ENCODE measurements at places on chromosomes 2 and 18. TPM values are rescaled to one million over a fixed set of nuclear protein-coding genes. Genes with fewer than 3 reads are reported as not detected.

GRCh38 chr2:220476877-220477276 is 849.4 kb downstream of the SLC4A3 start:
- no peak for DNase-seq
- no peaks in the 10 kb centered on the region for H3K36me3 ChIP-seq
- no peak overlapping the region for H3K27ac ChIP-seq
- H3K4me1 ChIP-seq = no peaks in the 10 kb centered on the region
- no peak overlapping the region for H3K4me3 ChIP-seq

- DNase-seq = no peak
- peaks cover 18% of the 10 kb centered on the region for H3K27me3 ChIP-seq
- no peak overlapping the region for H3K27ac ChIP-seq
- H3K4me3 ChIP-seq = no peak overlapping the region
- H3K36me3 ChIP-seq = no peaks in the 10 kb centered on the region
- H3K4me1 ChIP-seq = no peaks in the 10 kb centered on the region
Observed at GRCh38 chr18:48486754-48487153, 52.1 kb upstream of the CTIF start.

DNA sequence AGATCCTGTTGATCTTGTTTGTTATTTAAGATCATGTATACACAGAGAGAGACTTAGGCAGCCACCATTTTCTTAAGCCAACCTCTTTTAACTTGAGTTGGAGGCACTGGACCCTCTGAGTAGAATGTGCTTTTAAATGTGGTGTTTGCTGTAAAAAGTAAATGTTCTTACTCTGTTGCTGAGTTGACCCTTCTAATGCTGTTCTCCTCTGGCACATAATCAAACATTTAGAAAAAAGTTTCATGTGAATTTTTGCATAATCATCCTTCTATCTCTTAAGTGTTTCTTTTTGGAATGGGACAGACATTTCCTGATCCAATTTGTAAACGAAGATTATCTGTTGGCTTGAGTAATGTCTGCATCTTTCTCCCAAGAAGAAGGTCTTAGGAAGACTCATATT is 255.1 kb upstream of the ETAA1 start:
- H3K27me3 ChIP-seq = peaks cover 4% of the 10 kb centered on the region
- no peaks in the 10 kb centered on the region for H3K4me1 ChIP-seq
- H3K4me3 ChIP-seq = no peak overlapping the region
- no peak overlapping the region for H3K27ac ChIP-seq
- no peaks in the 10 kb centered on the region for H3K36me3 ChIP-seq
- no peak for DNase-seq

DNA sequence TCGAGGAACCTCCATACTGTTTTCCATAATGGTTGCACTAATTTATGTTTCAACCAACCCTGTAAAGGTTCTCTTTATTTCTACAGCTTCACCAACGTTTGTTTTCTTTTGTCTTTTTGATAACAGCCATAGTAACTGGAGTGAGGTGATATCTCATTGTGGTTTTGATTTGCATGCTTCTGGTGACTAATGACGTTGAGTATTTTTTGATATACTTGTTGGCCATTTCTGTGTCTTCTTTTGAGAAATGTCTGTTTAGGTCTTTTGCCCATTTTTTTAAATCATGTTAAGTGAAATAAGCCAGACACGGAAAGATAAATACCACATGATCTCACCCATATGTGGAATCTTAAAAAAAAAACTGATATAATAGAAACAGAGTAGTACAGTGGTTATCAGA is 74.8 kb upstream of the SMIM21 start:
- H3K36me3 ChIP-seq = no peaks in the 10 kb centered on the region
- no peak overlapping the region for H3K27ac ChIP-seq
- DNase-seq = no peak
- peaks cover 82% of the 10 kb centered on the region for H3K27me3 ChIP-seq
- no peak overlapping the region for H3K4me3 ChIP-seq

DNA sequence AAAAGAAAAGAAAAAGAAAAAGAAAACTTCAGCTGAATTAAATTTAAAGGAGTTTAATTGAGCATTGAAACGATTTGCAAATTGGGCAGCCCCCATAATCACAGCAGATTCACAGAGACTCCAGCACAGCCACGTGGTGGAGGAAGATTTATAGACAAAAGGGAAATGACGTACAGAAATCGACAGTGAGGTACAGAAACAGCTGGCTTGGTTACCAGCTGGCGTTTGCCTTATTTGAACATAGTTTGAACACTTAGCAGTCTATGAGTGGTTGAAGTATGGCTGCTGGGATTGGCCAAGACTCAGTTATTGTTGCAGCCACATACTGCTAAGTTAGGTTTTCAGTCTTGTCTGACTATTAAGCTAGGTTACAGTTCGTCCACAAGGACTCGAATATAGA is 312.2 kb upstream of the SLC14A2 start:
- no peaks in the 10 kb centered on the region for H3K4me1 ChIP-seq
- no peak overlapping the region for H3K27ac ChIP-seq
- H3K36me3 ChIP-seq = no peaks in the 10 kb centered on the region
- H3K4me3 ChIP-seq = no peak overlapping the region
- DNase-seq = no peak

DNA sequence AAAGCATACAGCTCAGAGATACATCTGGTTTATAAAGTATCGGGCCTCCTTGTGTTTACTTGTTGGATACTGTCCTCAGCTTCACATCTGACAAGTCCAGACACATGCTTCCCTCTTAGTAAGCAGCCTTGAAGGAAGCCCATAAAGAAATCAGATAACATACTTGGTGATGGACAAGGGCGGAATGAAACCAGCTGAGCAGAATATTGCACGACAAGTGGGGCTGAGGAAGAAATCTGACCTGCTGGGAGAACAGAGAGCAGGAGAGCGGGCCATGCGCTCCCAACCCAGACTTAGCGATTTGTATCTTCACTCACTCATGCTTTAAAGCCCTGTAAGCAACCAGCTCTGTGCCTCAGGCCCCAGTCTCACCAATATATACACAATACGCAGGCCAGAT is 208.4 kb downstream of the CDH20 start:
- H3K36me3 ChIP-seq = no peaks in the 10 kb centered on the region
- H3K27me3 ChIP-seq = peaks cover 6% of the 10 kb centered on the region
- no peak for DNase-seq
- no peak overlapping the region for H3K4me3 ChIP-seq

DNA sequence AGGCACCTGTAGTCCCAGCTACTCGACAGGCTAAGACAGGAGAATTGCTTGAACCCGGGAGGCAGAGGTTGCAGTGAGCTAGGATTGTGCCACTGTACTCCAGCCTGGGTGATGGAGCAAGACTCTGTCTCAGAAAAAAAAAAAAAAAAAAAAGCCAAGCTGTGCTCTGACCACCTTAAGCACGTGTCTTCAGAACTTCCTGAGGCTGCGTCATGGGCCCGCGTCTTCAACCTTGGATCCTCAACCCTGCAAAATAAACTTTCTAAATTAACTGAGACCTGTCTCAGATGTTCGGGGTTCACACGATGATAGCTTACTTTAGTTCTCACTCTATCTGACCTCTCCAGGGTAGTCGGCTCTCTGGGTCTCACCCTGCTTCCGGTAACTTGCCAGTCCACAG is 65.8 kb upstream of the CABLES1 start:
- H3K4me1 ChIP-seq = peaks cover 57% of the 10 kb centered on the region
- H3K36me3 ChIP-seq = no peaks in the 10 kb centered on the region
- peak overlapping the region; percentile 55 for H3K4me3 ChIP-seq
- no peaks in the 10 kb centered on the region for H3K27me3 ChIP-seq

GRCh38 chr18:80109676-80110078 is 615 bp downstream of the ADNP2 start:
- H3K36me3 ChIP-seq = no peaks in the 10 kb centered on the region
- peak overlapping the region; percentile 94 for H3K27ac ChIP-seq
- no peak for DNase-seq
- H3K4me1 ChIP-seq = peaks cover 53% of the 10 kb centered on the region
- peak overlapping the region; percentile 80 for H3K4me3 ChIP-seq
- no peaks in the 10 kb centered on the region for H3K27me3 ChIP-seq

DNA sequence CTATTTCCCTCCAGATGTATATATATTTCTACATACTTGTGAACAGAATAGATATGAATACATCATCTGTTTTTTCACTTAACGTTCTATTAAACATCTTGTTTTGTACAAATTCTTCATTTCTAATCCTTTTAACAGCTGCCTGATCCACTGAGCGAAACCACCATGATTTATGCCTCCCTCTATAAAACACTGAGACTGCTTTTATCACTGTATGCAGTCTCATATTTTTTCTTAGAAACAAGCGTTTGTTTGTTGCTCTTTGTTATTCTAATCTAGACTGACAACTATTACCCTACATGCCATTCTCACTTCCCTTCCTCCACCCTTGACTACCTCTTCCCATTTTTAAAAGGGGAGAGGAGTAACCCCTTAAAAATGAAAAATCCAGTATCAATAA is 88.2 kb downstream of the DTNB start:
- no peak overlapping the region for H3K4me3 ChIP-seq
- H3K27ac ChIP-seq = no peak overlapping the region
- no peak for DNase-seq

GRCh38 chr2:149271575-149271974 is 58.8 kb upstream of the LYPD6 start:
- no peaks in the 10 kb centered on the region for H3K4me1 ChIP-seq
- no peak overlapping the region for H3K4me3 ChIP-seq
- no peak overlapping the region for H3K27ac ChIP-seq
- peaks cover 26% of the 10 kb centered on the region for H3K27me3 ChIP-seq
- no peaks in the 10 kb centered on the region for H3K36me3 ChIP-seq
- DNase-seq = no peak

DNA sequence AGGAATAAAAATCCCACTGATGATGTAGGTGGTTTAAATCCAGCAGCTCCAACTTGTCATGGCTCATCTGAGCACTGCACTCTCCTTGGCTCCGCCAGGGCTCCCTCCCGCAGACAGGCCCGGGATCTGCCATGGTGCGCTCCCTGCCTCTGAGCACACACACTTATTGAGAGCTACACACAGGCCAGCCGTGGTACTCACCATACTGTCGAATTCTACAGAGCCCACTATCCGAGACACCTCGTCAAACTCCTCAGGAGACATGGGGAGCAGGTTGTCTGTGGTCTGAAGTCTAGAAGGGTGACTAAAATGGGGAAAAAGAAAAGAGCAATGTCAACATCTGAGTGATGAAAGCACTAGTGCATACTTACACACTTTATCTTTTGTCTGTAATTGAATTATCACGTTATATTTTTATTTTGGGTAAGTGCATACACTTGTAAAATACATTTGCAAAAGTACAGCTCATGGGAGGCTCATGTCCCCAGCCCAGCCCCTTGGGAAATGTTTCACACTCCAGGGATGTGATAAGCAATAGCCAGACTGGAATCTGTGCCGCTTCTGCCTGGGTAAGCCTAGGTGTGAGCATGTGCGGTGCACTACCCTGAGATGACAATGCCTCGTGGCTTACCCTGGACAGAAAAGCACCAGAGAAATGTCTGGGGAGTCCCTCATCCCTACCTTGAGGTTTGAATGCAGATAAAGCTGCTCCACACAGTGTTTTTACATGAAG is 39.2 kb downstream of the STAT1 start:
- peaks cover 95% of the 10 kb centered on the region for H3K36me3 ChIP-seq
- no peak overlapping the region for H3K4me3 ChIP-seq
- no peak for DNase-seq
- peaks cover 16% of the 10 kb centered on the region for H3K4me1 ChIP-seq
- H3K27me3 ChIP-seq = no peaks in the 10 kb centered on the region

DNA sequence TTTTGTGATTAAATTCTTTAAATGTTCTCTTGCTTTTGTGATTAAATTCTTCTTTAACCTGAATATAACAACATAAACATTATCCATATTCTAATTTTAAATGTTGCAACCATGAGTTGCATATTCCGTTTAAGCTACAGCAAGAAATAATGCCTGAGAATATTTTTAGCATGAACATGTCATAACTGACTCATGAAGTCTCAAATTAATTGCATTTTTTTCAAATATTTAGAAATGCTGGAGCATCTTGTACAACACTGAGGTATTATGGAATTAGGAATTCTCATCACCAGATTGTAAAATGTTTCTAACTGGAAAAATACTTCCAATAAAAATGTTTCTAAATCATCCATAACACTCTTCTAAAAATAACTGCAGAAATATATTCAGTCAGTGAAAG is 14.7 kb downstream of the ROCK2 start:
- no peaks in the 10 kb centered on the region for H3K36me3 ChIP-seq
- H3K27me3 ChIP-seq = no peaks in the 10 kb centered on the region
- DNase-seq = no peak
- peaks cover 6% of the 10 kb centered on the region for H3K4me1 ChIP-seq
- no peak overlapping the region for H3K27ac ChIP-seq

DNA sequence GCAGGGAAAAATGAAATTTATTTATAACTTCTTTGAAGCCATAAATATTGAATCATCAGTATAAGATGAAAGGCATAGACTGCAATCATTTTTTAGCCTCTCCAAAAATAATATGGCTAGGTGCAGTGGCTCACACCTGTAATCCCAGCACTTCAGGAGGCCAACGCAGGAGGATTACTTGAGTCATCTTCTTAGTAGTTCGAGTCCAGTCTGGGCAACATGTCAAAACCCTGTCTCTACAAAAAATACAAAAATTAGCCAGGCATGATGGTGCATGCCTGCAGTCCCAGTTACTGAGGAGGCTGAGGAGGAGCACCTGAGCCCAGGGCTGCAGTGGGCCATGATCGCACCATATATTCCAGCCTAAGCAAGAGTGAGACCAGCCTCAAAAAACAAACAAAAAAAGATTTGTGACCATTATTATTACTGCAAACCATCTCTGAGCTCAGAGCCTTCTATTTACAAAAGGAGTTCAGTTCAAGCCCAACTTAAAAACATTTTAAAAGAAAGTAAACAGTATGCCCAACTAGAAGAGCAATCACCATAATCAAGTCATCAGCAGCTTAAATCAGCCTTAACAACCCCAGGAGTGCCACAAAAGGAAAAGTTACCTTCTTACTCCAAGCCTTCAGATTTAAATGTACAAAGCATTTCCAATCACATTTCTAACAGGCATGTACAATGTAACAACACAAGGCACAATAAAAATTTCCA is 37.5 kb downstream of the KCNG3 start:
- DNase-seq = no peak
- peaks cover 18% of the 10 kb centered on the region for H3K27me3 ChIP-seq
- no peaks in the 10 kb centered on the region for H3K4me1 ChIP-seq

DNA sequence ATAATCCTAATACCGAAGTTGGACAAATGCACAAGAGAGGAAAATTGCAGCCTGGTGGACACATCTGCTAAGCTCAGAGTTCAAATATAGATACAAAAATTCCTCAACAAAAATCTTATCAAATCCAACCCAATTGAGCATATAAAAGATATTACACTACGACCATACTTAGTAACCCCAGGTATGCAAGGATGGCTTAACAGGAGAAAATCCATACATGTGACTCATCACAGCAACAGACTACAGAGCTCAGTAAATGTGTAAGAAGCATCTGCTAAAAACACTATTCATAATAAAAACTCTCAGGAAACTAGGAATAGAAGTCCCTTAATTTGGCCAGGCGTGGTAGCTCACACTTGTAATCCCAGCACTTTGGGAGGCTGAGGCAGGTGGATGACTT is 28.3 kb downstream of the HS6ST1 start:
- H3K36me3 ChIP-seq = no peaks in the 10 kb centered on the region
- H3K27ac ChIP-seq = no peak overlapping the region
- H3K4me1 ChIP-seq = peaks cover 5% of the 10 kb centered on the region
- H3K4me3 ChIP-seq = no peak overlapping the region

The ST6GAL2 gene
- total RNA-seq = not detected

The ABCG5 gene
- total RNA-seq = not detected

The SGPP2 gene
- total RNA-seq = 0.33 TPM

The NABP1 gene
- 38.0 TPM for total RNA-seq

The PSMA8 gene
- 1.7 TPM for total RNA-seq

The LYPD1 gene
- total RNA-seq = not detected

The TMEM169 gene
- 2.6 TPM for total RNA-seq

The DSG4 gene
- not detected for total RNA-seq

The LRP2 gene
- total RNA-seq = not detected

The ZAP70 gene
- total RNA-seq = 490 TPM

The METTL5 gene
- total RNA-seq = 50.8 TPM

The TMEM163 gene
- not detected for total RNA-seq

Data from naive thymus-derived CD8-positive, alpha-beta T cell (primary cell).